ENCODE measurements at places on chromosomes 3 and 15.

- DNase-seq: no peak
These were observed 75.2 kb downstream of the GADL1 start for GRCh38 chr3:30819067-30819798.

DNA sequence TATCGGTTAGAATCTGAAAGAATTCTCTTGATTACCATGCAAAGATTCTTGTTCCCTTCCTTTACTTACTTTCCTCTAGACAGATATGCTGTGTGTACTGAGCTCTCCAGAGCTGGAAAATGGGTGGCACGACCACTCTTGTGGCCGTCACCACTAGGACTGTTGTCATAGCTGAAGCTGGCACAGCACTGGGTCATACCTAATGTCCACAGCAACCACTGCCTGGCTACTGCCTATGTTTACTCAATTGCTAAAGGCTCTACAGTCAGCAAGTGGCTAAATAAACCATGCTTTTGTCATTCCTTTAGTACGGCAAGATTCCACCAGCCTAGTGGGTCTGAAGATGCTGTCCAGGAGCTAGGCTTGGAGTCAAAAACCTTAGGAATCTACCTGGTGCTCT, 1643.0 kb downstream of the OTOL1 start:
- no peak for DNase-seq

DNA sequence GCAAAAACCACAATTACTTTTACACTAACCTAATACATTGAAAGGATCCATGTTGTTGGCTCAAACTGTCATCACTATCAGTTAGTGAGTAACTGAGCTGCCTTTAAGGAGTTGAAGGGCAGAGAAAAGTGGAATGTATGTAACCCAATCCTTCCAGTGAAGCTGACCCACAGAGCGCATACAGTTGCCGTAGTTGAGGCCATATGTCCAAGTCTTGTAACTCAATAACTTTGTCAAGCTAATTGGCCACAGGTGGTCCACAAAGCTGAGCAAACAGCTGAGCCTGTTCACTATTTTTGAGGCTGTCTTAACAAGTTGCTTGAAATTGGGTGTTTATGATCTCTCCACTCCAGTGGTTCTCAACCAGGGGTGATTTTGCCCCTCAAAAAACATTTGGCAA, 169.0 kb upstream of the SLC24A5 start:
- no peak for DNase-seq

GRCh38 chr3:150458001-150458400, 49.9 kb downstream of the TSC22D2 start:
- DNase-seq: no peak

DNA sequence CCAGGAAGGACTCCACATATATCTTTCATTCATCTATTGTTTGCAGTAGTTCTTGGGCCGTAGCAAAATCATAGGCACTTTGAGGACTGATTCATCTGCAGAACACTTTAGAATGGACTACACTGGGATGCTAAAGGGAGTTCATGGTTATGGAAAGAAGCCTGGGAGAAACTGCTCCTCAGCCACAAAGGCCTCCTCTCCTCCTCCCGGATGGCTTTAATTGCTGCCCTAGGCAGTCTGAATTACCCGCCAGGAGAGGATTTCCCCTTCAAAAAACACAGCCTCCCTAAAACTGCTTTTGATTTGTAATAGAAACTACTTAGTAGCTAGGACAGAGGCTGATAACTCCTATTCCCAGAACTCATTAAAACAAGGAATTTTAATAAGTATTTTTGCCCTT, 4.6 kb downstream of the TMEM266 start:
- no peak for DNase-seq

GRCh38 chr15:85336880-85337279, 43.5 kb upstream of the AKAP13 start:
- no peak for DNase-seq

DNA sequence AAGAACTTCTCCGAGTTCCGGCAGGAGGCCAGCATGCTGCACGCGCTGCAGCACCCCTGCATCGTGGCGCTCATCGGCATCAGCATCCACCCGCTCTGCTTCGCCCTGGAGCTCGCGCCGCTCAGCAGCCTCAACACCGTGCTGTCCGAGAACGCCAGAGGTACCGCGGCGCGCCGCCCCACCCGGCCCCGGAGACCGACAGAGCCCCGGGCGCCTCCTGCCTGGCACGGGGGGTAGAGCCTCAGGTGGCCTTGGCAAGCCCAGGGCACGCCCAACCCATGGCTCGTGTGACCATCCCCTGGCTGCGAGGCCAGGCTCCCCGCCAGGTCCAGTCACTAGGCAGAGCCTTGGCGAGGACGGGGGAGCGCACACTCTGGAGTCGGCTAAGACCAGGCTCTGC, 134.1 kb downstream of the LRRK1 start:
- DNase-seq: no peak

DNA sequence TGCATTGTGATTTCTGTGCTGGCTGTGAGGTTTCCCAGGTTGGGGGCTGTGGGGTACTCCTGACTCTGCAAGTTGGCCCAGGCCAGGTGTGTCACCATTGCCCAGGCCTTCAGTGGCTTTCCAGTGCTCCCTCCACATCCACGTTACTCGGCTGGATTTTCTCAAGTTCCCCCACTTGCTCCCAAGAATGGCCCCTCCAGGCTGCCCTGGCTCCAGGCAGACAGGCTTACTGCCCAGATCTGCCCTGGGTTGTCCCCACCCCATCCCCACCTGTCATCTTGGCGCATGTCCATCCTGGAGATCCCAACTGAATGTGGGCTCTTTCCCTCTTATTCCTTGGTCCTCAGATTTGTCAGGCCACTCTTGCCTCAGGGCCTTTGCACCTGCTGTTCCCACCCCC, 3.6 kb downstream of the APBA2 start:
- no peak for DNase-seq

Measured in CD4-positive, alpha-beta T cell treated with Interleukin-17A for 1 hour (primary cell).